Mesangial cell (primary cell): ENCODE measurements at places on chromosomes 2 and 18. TPM values are rescaled to one million over a fixed set of nuclear protein-coding genes. Genes with fewer than 3 reads are reported as not detected.

The ALPG gene
- total RNA-seq: not detected in 2 replicates

The CD8A gene
- total RNA-seq: not detected in 2 replicates

The GKN2 gene
- total RNA-seq: not detected in 2 replicates

The MSTN gene
- not detected in 2 replicates for total RNA-seq

The C1D gene
- total RNA-seq: 11.2 and 15.2 TPM in 2 replicates

The MTERF4 gene
- total RNA-seq: 15.0 and 20.9 TPM in 2 replicates
